ENCODE measurements at places on chromosomes 6 and 20.

- DNase-seq, result no peak
Measured at GRCh38 chr6:145818796-145819195, 4.2 kb upstream of the FBXO30 start.

DNA sequence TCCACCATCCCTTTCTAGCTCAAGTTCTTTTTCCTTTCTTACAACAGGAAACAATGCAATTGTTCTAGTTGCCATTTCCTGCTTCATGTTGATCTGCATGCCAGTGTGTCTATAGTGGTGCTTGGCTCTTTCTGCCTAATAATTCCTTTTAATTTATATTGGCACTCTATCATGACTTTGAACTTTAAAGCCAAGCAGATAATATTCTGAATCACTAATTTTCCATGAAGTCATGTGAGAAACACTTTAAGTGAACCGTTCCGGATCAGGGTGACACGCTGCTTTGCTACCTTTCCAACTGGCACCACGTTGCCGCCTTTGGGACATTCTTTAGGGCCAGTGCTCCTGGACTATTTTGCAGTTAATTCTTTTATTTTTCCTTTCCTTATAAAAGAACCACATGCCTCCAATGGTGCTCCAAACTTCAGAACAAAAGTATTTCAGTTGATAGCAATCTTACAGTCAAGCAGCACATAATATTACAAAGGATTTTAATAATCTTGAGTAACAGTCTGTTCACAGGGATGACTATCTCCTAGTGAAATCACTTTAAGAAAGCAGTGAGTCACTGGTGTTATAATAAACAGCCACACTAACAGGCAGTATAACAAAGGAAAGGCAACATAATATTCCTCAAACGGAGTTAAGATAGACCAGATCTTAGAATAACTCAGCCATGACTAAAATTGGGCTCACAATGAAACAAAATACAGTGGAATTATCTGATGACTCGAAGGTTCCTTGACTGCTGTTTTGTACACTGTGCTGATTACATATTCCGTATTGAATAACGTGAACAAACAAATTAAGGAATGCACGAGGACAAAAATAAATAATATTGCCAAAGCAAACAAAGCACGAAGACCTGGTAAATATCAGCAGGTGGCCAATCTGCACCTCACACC, 19.0 kb upstream of the BLOC1S5 start:
- no peak for DNase-seq

- DNase-seq, result peak; percentile 58
Measured at GRCh38 chr6:145866456-145867396, 52.1 kb upstream of the FBXO30 start.

GRCh38 chr20:10853176-10853575, 179.4 kb upstream of the JAG1 start:
- DNase-seq, result no peak

GRCh38 chr20:56504373-56505005, 20.1 kb upstream of the FAM209A start:
- peak; percentile 10 for DNase-seq

- DNase-seq, result no peak
Measured at GRCh38 chr6:63640062-63640461, 4.5 kb downstream of the PHF3 start.

GRCh38 chr6:3765415-3765814, 13.9 kb upstream of the PXDC1 start:
- DNase-seq, result no peak

GRCh38 chr6:157841211-157841840, 18.3 kb downstream of the SNX9 start:
- DNase-seq, result no peak

GRCh38 chr20:41141153-41141815, 3.9 kb downstream of the PLCG1 start:
- DNase-seq, result no peak

DNA sequence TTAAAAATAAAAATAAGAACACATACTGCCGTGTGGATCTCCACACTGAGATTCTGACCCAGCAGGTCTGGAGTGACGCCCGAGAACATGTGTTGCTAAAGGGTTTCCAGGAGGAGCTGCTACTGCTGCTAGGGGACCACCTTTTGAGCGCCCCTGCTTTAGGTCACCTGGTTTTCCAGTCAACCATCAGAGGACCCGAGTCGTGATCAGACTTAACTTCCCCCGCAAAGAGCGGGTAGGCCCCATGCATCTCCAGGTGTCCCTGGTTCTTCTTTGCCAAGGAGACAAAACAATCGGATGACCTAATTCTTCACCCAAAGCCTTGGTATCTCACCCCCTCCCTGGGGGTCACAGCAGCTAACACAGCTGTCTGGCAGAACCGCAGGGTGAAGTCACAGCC, 51.1 kb upstream of the STX16 start:
- no peak for DNase-seq

DNA sequence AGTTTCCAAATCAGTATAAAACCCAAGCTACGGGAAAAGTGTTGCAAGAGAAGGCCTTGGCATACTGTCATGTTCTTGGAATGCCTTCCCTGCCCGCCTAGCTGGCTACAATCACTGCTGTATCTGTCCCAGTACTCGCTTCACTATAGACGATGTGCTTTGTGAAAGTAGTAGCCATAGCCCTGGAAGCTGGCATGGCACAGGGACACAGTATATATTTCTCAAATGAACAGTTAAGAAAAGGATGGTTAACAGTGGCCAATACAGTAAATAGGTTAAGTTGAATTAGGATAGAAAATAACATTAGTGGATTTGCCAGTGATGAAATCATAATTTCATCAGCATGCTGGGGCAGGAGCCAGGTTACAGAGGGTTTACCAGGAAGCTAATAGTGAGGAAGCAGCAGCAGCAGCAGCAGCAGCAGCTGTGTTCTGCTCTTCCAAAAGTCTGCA, 499.3 kb downstream of the CDKAL1 start:
- DNase-seq, result no peak

DNA sequence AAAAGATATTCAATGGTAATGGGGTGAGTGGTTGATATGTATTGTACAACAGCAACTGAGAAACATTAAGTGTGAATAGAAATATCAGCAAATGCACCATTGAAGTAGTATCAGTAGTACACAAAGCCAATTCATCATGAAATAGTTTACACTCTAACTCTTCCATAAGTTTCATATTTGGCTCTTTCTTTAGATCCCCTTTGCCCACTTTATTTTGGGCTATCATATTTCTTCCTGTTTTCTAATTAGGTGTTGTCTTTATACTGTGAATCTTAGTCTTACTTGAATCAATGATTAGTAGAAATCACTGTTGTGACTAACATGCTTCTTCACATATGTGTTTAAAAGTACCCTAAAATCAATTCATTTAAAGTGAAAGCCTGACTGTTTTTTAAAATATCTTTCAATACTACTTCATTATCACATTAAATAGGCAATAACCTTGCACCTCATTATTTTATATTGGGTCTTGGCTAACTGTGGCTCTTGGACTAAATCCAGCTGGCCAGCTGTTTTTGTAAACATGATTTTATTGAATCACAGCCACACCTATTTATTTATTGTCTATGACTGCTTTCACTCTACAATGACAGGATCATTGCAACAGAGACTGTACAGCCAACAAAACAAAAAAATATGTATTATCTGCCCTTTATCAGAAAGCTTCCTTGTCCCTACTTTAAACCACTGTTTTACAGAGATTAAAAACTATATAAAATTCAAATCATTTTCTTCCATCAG, 38.9 kb downstream of the EYS start:
- no peak for DNase-seq

DNA sequence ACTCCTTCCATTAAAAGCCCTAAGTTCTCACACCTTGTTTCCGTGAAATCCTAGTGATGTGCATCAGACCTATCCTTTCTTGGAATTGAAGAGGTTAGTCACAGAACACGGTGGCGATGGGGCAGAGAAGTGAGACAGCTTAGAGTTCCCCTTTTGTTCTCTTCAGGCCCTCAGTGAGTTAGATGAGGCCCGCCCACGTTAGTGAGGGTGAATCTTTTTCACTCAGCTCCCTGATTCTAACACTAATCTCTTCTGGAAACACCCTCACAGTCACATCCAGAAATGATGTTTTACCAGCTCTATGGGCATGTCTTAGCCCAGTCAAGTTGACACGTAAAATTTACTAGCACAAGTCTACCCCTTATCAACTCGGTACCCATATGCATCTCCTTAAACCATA, 172.7 kb upstream of the NOX3 start:
- DNase-seq, result no peak

DNA sequence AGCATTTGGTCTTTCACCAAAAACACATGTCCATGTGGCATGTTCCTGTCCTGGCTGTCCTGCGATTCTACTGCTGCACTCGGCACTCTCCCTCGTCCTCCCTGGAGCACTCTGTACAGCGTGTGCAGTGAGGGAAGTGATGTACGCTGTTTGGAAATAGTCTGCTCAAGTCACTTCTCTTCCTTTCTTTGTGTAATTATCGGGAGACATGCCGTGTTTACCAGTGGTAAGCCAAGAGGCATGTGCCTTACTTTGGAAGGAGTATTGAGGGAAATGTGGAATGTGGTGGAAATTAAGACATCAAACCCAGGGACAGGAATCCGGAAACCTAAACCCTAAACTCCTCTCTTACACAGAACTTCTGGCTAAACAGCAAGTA, 268.5 kb upstream of the FOXQ1 start:
- no peak for DNase-seq

Data from CD4-positive, alpha-beta T cell treated with Interleukin-17A for 1 hour (primary cell).